ENCODE measurements at places on chromosomes 11 and 22.

GRCh38 chr11:106276859-106277436, 199.5 kb downstream of the AASDHPPT start:
- peak; percentile 62 for DNase-seq

GRCh38 chr11:67167091-67167490, 48.0 kb downstream of the KDM2A start:
- no peak for DNase-seq

GRCh38 chr11:21402274-21402673, 732.9 kb downstream of the NELL1 start:
- no peak for DNase-seq

DNA sequence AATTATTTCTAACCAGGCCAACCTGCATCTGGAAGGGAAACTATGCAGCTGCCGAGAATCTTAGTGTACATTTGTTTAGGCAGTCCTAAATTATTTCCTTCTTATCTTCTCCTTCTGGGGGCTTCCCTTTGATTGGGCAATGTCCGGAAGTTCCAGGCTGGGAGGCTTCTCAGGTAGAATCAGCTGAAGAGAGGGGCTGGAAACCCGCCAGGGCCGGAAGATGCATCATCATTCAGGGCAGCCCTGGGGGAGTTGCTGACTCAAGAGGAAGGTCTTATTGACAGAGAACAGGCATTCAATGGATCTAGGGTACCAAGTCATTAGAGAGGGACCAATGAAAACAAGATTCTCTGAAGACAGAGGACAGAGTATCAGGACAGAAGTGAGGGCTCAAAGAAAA, 150.7 kb downstream of the BLID start:
- DNase-seq = peak; percentile 96

GRCh38 chr22:18991138-18991432, 55.0 kb upstream of the PRODH start:
- no peak for DNase-seq

- DNase-seq = no peak
Measured at GRCh38 chr11:108218912-108219783, 3.3 kb downstream of the NPAT start.
